HuH-7 (cell line): ENCODE measurements at places on chromosomes 16 and 17.

GRCh38 chr16:48334325-48334724 lies 50.9 kb downstream of the SIAH1 start:
- DNase-seq = no peak

- DNase-seq = no peak
These were observed 65.5 kb upstream of the CREBBP start for GRCh38 chr16:3945751-3946603.

- no peak for DNase-seq
These were observed 245.9 kb downstream of the CPPED1 start for GRCh38 chr16:12557786-12558185.

- peak; percentile 77 for DNase-seq
These were observed 8.6 kb downstream of the CARHSP1 start for GRCh38 chr16:8859913-8860881.

GRCh38 chr17:64016231-64016784 lies 4.1 kb downstream of the ICAM2 start:
- DNase-seq = no peak

DNA sequence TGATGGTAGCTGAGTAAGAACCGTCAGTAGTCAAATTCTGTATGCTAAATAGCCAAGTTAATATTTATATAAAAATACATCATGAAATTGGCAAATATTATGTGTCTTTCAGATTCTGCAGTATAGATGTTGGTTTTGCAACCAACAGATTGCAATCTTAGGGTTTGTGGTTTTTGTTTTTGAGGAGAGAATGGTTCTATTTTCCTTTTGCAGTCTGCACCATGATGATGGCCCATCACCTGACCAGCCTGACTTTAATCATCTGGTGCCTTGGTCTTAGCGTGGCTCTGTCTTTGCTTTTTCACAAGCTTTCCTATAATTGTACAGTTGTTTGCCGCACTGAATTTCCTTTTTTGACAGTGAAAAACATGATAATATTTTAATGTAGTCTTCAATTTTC lies 50.7 kb downstream of the NUP93 start:
- DNase-seq = no peak

GRCh38 chr16:11165894-11166665 lies 89.9 kb downstream of the SOCS1 start:
- DNase-seq = no peak

GRCh38 chr16:67644038-67644437 lies 906 bp upstream of the CARMIL2 start:
- no peak for DNase-seq

DNA sequence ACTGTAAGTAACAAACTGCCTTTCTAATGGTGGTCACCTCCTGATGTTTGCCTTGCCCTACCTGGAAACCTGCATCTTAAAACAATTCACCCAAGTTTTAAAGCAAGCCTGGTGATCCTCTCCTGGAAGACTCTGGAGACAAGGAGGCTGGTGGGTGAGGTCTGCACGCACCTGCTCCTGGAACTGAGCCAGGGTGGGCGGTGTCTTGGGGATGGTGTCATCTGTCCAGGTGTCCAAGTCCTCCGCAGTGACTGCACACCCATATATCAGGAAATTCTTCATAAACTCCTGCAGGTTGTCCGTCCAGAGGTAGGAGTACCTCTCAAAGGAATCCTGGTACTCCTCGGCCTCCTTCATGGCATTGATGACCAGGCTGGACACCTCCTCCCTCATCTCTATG lies 44.9 kb downstream of the DNAH17 start:
- DNase-seq = no peak

DNA sequence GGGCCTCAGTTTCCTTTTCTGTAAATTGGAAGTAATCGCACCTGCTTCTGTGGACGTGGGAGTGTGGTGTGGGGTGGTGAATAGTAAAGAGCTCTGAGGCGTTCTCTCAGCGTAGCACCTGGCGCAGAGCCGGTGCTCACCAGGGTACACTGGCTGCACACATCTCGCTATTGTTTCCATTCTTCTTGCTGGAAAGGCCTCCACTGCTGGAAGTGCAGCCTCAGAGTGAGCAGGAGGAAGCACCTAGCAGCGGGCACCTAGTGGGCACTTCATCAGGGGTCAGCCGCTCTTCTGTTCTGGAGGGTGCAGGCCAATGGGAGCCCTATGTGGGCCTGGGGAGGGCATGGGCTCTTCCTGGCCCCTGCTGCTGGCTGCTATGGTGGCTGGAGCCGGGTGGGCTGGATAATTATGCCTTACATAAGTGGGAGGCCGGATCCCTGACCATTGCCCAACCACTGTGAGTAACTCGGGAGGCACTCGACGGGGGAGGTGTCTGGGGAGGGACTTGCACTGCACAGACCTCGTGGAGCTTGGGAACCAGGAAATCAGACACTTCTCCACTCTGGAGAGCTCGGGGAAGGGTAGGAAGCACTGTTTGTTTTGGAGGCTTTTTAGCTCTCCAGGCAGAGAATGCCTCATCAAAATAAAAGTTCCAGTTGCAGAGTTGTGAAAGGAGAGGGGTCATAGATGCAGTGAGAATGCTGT lies 1.7 kb downstream of the MAP2K3 start:
- DNase-seq = peak; percentile 88

DNA sequence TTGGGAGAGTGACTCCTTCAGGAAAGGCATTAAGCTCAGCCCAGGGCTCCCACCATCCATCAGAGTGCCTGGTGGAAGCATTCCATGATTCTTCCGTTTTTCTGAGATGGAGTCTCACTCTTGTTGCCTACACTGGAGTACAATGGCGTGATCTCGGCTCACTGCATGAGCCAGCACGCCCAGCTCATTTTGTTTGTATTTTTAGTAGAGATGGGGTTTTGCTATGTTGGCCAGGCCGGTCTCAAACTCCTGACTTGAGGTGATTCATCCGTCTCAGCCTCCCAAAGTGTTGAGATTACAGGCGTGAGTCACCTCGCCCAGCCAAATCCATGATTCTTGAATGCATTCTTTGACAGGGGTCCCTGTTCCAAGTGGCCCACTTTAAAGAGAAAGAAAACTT lies 23.1 kb downstream of the MIS12 start:
- DNase-seq = no peak

DNA sequence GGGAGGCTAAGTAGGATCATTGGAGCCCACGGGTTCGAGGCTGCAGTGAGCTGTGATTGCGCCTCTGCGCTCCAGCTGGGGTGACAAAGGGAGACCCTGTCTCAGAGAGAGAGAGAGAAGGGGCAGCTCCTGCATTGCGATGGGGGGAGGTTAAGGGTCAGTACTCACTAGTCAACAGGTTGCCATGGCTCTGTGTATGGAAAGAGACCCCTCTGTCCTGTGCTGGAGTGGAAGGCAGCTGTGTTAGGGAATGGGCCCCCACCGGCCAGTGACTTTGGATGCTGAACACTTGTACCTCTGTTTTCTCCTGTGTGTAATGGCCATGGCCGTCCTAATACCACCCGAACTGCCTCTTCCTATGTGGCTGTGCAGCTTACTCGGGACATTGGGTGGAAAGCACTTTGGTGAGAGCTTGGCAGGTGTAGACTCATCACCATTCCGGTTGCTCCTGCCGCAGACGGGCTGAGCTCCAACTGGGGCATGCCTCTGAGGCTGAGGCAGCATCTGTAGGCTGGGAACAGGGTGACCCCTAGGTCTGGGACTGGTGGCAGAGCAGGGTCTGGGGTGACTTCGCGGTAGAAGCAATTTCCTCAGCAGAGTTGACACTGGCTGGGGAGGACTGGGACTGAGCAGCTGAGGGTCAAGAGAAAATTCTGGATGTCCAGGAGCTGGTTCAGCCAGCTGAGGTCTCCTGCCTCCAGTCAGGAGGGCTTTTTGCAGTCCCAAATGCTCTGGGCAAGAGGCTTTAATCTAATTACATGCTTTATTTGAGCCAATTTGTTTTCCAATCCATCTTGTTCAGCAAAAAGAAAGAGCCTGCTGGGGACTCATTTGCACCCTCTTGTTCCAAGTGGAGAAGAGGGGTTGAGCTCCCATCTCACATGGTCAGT lies 184.5 kb downstream of the NTN1 start:
- no peak for DNase-seq

DNA sequence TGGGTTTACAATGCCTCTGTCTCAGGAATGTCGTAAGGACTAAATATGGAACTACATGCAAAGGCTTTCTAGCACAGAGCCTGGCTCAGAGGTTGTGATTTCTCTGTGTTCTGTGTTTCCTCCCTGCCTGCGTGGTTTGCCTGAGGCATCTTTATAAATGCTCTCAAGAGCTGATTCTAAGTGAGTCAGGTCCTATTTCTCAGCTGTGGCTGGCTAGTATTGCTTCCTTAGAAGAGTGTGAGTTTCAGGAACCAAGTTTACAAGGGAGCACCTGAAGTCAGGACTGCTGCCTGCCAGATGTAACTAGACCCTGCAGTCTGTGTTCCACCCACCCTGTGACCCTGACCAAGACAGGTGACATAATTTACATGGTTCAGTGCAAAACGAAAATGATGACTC lies 8.0 kb upstream of the CCL1 start:
- DNase-seq = no peak

DNA sequence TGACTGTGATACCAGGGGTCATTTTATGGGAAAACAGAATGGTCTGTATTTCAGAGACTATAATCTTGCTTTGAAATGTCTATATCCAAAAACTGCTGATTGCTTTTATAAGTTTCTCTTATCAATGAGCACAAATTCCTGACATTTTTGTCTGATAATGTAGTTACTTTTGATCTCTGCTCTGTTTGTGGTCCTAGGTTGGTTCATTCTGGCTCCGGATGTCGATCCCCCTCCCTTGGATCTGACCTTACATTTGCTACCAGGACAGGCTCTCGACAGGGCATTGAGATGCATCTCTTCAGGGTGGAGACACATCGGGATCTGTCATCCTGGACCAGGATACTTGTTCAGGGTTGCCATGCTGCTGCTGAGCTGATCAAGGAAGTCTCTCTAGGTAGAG lies 27.3 kb upstream of the VPS4A start:
- DNase-seq = peak; percentile 27

GRCh38 chr17:71870546-71870862 lies 250.3 kb upstream of the SOX9 start:
- DNase-seq = no peak

DNA sequence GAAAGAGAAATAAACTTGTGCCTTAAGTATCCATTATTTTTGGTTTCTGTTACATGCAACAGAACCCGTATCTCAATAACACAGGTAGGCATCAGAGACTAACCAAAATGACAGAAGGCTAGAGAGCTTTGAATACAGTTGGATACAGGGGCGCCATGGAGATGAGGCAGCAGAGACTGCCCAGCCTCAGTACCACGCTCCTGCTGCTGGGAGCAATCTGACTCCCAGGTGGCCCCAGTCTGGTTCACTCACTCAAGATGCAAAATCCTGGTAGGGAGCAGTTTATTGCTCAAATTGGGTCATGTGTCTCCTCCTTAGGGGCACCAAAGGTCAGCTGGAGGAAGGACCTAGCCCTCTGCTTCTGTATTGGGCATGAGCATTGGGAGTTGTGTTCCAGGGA lies 218.9 kb downstream of the USP22 start:
- DNase-seq = no peak

GRCh38 chr17:44787271-44787940 lies 28.6 kb downstream of the ADAM11 start:
- DNase-seq = no peak

DNA sequence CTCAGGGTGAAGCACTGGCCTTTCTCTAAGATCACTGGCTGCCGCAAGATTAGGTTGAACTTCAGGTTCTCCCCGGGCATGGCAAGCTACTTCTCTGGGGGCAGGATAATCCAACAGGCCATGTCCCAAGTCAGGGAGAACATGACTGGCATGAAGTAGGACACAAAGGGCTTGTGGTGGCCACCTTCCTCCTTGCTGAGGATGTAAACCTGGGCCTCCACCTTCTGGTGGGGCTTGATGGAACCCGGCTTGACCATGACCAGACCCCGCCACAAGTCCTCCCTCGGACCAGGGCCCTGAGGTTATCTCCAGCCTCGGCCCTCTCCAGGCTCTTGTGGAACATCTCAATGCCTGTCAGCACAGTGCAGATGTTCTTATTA lies 211.1 kb upstream of the WSB1 start:
- DNase-seq = no peak

DNA sequence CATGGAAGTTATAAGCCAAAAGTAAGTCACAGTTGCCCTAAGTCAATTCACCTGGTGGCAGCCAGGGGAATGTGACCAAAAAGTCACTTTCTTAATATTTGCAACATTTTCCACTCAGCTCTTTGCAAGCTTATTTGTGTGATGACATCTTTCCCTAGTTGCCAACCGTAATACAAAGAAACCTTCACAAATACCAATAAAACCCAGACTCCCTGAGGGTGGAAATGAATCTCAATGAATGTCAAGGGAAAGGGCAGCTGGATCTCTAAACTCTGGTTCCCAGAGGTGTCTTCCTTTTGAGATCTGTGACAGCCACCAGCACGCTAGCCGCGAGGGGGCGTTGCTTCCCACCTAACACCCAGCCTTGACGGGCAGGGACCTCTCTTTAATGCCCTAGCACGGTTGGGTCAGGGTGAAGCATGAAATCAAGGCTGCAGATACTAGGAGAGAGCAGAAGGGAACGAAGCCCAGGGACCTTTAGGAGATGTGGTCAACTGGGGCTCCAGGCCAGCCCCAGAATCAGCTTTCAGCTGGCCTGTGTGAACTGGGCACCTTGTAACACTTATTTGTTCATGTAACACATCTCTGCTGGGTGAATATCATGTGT lies 82.2 kb downstream of the CMC2 start:
- peak; percentile 93 for DNase-seq

- DNase-seq = no peak
These were observed 51.0 kb upstream of the GAS7 start for GRCh38 chr17:10249271-10250010.

- DNase-seq = no peak
These were observed 137.5 kb downstream of the NTN1 start for GRCh38 chr17:9158544-9159452.

DNA sequence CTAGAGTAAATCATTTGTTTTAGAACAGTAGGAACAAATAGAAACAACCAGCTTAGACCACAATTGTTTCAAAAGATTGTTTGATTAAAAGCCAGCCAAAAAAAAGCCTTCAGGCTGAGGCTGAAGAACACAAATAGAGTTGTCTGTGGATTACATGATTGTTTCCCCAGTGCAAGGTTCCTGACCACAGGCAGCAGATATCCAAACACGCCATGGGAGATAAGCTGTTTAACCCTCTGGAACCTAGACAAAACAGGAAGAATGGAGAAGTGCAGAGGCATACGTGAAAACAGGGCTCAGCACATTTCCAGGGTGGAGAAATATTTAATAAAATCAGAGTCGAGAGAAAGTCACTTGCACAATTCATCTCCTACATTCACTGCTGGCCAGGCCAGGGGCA lies 21.0 kb downstream of the ATPAF2 start:
- peak; percentile 37 for DNase-seq

DNA sequence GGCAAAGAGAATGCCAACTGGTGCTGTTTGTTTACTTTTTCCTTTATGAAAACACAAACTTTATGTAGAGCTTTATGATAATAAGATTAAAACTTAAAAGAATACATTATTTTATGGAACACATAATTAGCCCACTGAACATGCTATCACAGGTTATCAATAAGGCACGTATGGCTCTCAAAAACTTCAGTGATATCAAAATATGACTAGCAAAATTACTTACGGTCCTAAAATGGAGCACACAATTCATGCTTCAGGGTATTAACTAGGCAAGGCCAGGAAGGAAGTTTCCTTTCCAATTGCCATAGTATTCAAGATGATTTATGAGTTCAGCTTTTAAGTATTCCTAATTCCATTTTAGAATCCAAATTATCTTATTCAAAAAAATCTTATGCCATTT lies 3.6 kb downstream of the RNF43 start:
- no peak for DNase-seq

GRCh38 chr16:53817812-53818550 lies 114.0 kb downstream of the FTO start:
- DNase-seq = no peak
